ENCODE measurements at places on chromosomes 2 and 18. TPM values are rescaled to one million over a fixed set of nuclear protein-coding genes. Genes with fewer than 3 reads are reported as not detected.

The KCNF1 gene
- not detected for total RNA-seq

The ALPG gene
- total RNA-seq: not detected

The GNAL gene
- 0.04 TPM for total RNA-seq

The MFSD2B gene
- 0.24 TPM for total RNA-seq

The WNT10A gene
- 1.5 TPM for total RNA-seq

The PLEK gene
- 23.0 TPM for total RNA-seq

The RAPH1 gene
- total RNA-seq: 2.8 TPM

The CAPN14 gene
- 0.31 TPM for total RNA-seq

The GALNT3 gene
- total RNA-seq: 3.2 TPM

The BCL11A gene
- total RNA-seq: 0.07 TPM

The SIX2 gene
- total RNA-seq: not detected

The SCN9A gene
- not detected for total RNA-seq

The IGFBP5 gene
- not detected for total RNA-seq

The CYS1 gene
- 0.20 TPM for total RNA-seq

The CNDP1 gene
- total RNA-seq: not detected

The TNS1 gene
- 1.1 TPM for total RNA-seq

The TUBB6 gene
- 9.1 TPM for total RNA-seq

The IL36G gene
- total RNA-seq: not detected

The CNTNAP5 gene
- total RNA-seq: not detected

The IL1RL2 gene
- 0.13 TPM for total RNA-seq

Measured in CD8-positive, alpha-beta memory T cell (primary cell).